ENCODE measurements at places on chromosomes 4 and X.

GRCh38 chr4:120139392-120139791 lies 72.7 kb upstream of the MAD2L1 start:
- no peak for DNase-seq

DNA sequence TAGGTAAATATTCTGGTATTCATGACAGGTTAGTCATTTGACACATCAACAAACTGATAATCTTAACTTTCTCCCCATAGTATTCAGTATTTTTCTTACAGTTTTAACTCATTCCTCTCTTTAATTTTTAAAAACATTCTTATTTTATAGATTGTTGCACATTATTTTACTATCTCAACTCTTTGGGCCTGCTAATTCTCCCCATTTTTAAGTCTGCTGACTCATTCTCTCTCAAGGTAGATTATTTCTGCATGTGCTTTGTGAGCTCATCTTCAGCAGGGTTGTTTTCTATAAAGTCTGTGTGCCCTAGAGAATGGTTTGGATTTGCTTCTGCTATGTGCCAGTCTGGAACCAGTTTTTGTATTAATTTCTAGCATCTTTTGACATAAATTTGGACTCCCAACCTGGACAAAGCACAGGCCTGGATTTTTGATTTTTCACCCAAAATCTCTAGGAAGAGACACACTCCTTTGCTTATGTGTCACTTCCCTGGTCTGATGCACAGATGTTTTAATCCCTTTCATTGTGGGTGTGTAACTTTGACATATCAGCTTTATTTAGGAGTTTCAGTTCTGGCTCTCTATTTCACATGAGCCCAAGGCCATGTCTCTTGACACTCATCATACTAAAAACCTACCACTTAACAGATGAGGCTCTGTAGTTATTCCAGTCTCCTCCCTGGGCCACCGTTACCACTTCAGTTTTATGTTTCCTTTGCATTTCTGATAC lies 194.3 kb upstream of the PGRMC2 start:
- no peak for DNase-seq

DNA sequence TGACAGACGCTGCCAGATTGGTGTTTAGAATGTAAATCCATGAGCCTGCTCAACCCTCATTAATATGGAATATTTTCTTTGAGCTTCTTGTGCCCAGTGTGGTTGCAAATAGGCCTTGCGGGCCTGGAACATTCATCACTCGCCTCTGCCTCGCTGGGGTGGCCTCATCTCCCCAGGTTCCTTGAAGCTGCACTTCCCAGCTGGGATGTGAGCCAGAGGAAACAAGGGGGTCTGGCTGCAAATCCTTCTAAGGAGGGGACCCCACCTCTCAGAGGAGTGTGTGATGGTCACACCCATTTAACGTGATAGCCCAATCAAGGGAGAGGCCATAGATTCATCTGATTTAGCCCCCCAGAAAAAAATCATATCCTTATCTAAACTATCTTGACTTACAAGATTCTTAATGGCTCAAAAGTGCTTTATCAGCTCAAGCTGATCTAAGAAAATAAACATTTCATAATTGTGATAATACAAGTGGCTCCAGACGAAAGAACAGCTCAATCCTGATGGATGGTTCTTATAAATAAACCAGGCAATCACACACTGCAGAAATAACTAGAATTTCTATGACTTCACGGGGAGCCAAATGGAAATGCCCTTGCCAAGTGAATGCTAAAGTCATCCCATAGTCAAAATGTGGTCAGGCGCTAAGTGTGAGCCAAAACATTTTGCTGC lies 189.9 kb downstream of the PTTG2 start:
- no peak for DNase-seq

DNA sequence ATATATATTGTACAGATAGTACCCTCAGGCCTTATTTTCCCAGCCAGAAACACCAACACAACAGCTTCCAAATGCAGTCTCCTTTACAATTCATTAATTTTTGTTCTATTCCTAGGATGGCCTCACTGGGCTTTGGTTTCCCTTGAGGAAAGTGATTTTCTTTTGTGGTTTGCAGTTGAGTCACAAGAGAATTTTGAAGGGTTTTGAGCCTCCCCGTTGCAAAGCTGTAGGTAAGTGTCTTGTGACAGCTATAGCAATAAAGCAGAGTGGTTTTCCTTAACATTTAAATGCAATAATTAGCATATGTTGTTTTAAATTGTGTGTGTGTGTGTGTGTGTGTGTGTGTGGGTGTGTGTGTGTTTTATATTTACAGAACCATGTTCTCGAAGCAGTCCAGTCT lies 54.1 kb upstream of the WDR17 start:
- no peak for DNase-seq

DNA sequence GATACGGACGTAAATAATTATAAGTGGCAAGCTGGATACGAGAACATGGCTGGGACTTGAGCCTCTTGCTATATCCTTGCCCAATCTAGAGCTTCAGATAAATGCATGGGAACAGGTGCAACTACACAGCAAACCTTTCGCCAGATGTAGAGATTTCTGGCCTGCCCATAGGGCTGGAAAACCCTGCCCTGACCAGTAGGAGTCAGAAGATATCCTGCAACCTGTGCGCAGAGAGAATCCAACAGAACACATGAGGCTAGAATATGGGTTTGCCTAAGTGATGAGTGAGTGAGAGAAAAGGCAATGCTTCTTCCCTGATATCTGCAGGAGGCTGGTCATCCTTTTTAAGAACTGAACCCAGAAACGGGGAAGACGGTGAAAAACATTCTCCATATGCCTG lies 805.3 kb upstream of the TENM3 start:
- DNase-seq = no peak

DNA sequence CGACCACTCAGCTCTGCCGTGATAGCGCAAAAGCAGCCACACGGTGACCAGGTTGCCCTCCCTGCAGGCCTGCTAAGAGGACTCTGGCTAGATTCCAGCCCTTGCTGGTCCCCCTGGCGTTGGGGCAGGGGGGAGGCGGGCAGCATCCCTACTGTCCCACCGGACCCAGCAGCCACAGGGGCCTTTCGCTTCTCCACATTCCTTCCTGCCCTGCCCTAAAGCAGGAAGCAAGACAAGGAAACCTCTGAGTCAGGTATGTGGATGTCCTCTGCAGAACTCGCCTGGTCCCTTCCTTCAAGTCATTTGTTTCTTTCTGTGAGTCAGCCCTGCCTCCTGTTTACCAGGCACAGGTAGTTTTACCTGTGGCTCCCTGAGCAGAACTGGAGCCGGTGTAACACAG lies 60.2 kb upstream of the CLDN34 start:
- DNase-seq = no peak

GRCh38 chr4:3442460-3442958 lies 741 bp downstream of the HGFAC start:
- DNase-seq = no peak

- no peak for DNase-seq
Measured at GRCh38 chrX:41142130-41142910, 57.1 kb downstream of the USP9X start.

DNA sequence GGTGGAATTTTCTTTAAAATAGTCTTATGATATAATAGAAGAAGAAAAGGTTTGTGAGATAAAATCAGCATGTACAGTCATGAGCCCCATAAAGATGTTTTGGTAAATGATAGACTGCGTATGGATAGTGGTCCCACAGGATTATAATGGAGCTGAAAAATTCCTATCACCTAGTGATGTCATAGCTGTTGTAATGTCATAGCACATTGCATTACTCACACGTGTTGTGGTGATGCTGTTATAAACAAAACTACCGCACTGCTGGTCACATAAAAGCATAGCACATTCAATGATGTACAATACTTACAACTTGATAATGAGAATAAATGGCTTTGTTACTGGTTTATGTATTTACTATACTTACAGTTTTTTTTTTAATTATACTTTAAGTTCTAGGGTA lies 715.2 kb upstream of the HTR2C start:
- no peak for DNase-seq

DNA sequence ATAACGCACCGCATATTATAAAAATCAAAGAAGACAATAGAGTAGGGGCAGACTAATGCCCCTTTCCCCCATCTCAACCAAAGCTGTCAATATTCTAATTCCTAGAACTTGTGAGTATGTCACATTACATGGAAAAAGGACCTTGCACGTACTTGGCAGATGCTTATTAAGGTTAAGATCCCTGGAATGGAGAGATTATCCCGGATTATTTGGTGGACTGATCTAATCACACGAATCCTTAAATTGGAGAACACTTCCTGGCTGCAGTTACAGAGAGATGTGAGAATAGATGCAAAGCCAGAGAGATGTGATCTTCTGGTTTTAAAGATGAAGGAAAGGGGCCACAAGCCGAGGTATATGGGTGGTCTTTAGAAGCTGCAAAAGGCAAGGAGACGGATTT lies 548.7 kb downstream of the SPRY1 start:
- DNase-seq = no peak

GRCh38 chrX:49760290-49760890 lies 64.6 kb upstream of the PAGE1 start:
- DNase-seq = no peak

DNA sequence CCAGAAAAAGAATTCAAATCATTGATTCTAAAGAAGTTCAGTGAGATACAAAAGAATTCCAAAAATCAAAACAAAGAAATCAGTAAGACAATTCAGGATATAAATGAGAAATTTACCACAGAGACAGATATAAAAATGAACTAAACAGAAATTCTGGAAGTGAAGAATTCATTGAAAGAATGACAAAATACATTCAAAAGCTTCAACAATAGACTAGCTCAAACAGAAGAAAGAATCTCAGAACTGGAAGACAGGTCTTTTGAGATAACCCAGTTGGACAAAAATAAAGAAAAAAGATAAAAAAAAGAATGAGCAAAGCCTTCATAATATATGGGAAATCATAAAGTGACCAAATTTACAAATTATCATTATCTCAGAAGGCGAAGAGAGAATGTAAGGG lies 41.7 kb downstream of the CD99L2 start:
- no peak for DNase-seq

DNA sequence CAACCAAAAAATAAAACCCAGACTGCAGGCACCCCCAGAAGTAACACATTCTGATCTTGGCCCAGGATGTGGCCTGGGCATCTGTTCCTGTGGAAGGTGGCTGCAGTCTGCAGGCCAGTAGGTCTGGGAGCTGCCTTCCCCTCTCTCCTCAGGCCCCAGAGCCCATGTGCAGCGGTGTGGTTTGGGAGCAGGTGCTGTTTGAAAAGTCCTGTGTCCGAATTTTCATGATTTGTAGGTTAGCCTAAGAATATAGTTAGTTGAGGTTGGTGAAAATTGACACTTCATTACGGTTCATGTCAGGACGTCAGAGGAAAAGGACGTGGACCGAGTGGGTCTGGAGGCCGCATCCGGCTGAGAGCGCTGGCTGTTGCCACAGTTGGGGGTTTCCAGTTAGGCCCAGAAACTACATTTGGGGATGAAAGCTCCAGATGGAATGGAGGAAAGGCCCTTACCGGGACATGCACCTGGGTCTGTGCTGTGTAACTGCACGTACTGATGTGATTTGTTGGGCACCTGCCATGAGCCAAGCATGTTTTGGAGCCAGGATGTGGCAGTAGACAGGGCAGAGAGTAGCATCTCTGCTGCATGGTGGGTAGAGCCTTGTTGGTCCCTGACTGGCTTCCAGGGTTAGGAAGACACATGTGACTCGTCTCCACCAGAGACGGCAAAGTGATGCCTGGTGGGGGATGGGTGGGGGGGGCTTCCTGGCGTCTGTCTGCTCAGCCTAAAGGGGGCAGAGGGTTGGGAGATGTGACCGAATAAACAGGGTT lies 21.7 kb upstream of the HGFAC start:
- DNase-seq = no peak

- no peak for DNase-seq
Measured at GRCh38 chrX:47568656-47569295, 7.8 kb downstream of the ARAF start.

- no peak for DNase-seq
Measured at GRCh38 chr4:128663325-128663724, 146.2 kb upstream of the JADE1 start.
